Cerebellum (tissue), 4 donors: ENCODE measurements at places on chromosomes 11 and 22. TPM values are rescaled to one million over a fixed set of nuclear protein-coding genes. Genes with fewer than 3 reads are reported as not detected.

TSPAN32 gene
- 0.27 TPM for total RNA-seq

NOX4 gene
- 5.3 TPM for total RNA-seq

DDX17 gene
- total RNA-seq = 967 TPM

FAM89B gene
- total RNA-seq = 24.7 TPM

ABCC8 gene
- total RNA-seq = 29.0 TPM

- DNase-seq = no peak
Observed at GRCh38 chr22:33697640-33698039, 222.6 kb downstream of the LARGE1 start.

DNA sequence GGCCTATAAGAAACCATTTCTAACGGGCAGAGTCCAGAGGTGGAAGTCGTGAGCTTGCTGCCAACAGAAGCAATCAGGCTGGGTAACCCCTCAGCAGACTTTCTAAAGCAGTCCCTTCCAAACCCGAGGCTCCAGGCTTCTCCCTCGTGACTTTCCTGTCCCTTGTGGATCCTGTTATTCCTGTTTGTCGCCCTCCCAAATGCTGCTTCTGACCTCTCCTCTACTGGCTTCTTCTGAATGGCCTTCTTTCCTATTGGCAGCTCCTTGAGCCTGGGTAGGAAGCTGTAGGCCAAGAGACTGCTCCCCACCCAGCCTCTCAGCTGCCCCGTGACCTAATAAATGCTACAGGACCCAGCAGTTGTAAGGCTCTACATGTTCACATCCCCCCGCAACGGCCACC is 35.0 kb downstream of the MAFF start:
- DNase-seq = no peak

- no peak for DNase-seq
Observed at GRCh38 chr11:2743427-2744110, 43.8 kb upstream of the KCNQ1OT1 start.

- no peak for DNase-seq
Observed at GRCh38 chr22:32414191-32414590, 2.1 kb upstream of the RTCB start.

DNA sequence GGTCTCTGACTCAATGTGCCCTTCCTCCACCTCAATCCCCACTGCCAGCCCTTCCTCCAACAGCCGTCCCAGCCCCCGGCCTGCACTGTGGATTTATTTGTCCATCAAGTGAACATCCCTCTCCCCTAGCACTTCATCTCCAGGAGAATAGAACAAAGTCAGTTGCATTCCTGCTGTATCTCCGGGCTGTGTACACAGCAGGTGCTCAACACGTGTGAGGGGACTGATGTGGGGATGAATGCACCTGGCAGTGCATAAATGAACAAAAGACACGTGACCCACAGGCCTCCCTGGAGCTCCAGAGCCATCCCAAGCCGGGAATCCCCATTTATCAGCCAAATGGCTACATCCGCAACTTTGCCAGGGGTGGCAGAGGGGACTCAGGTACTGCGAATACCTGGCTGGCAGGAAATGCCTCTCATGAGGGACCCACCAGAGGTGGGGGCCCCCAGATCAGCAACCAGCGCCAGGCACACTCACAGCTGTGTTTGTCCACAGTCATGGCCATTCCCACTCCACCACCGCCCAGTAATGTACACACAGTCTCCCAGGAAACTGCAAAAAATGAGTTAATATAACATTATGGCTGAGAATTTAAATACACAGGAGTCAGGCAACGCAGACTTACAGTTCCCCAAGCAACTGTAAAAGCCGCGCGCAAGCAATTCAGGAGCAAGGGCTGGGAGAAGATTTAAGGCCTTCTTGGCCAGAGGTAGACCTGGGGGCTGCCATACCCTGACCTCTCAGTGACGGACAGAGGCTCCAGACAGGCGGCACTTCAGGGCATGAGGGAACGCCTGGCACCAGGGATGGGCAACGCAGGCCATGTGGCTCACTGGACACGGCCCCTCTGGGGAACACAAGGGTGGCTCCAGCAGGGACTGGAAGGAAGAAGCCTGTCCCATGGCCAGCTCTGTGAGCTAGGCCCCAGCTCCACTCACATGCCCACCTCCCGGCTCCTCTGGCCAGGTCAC is 50.3 kb upstream of the TCF20 start:
- DNase-seq = no peak

GRCh38 chr11:132895340-132895739 is 637.0 kb downstream of the OPCML start:
- no peak for DNase-seq

DNA sequence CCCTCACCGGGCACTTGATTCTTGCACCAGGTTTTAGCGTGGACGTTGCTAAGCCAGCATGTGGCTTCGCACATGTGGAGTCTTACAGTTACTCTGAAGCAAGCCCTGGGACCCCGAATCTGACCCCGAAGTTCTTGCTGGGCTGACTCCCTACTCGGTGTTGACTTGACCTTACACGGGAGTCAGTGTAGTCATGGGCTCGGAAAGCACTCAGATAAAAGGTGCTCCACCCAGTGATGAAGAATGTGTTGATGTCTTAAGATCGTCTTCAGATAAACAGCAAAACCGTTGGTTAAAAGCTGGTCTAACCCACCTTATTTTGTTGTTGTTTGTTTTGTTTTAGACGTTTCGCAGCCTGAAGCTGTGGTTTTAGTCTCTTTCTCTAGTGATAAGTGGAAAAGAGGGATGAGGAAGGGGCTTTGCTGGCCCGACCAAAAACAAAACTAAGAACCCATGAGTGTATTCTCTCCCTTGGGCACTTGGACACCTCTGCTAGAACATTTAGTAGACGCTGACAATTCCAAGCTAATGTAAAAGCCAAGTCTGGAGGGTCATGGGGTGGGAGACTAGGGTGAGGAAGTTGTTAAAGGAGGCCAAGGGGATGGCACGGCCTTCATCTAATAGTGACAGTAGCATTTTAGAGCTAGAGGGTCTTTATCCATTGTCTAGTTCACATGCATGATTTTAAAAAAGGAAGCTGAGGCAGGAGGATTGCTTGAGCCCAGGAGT is 69.9 kb downstream of the BCR start:
- no peak for DNase-seq

DNA sequence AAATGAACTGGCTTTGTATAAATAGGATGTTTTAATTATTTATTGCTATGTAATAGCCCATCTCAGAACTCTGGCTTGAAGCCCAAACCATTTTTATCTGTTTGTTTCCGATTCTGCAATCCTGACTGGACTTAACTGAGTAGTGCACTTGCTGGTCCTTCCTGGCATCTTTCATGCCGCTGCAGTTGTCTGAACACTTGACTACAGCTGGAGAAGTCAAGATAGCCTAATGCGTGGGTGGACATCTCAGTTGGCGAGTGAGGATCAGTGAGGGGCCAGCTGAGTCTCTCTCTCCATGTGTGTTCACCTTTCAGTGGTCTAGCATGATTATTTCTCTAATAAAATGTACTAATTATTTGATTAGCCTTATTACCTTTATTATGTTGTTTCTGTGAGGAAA is 105.8 kb downstream of the PRMT3 start:
- no peak for DNase-seq

DNA sequence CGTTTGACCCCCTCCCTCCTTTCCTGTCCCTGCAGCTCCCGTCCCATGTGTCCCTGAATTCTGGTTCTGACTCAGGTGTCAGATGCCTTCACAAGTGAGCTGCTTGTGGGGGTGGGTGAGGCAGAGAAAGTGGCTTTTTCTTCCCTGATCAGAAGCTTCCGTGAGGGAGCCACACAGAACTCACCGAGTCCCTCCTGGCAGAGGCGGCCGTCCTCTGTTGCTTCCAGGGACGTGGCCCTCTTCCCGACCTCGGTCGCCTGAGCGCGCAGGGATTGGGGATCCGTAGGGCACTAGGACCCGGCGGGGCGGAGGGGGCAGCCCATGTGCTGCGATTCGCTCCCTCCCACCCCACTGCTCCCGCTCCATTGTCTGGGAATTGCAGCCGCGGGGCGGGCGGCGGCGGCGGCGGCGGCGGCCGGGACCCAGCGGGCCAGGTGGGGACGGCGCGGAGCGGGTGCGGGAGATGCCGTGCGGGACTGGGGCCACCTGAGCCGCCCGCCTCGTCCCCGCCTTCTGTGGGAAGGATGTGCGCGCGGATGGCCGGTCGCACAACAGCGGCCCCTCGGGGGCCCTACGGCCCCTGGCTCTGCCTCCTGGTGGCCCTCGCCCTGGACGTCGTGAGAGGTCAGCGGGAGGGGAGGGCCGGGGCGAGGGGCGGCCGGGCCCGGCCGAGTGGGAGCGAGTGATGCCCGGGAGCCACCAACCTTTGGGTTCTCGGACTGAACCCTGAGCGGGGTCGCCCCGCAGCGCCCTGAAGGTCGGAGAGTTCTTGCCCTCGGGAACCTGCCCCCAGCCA is at the start of gene TMEM132A:
TMEM132A (plus strand) TSS at position 351 of the 796 bp plus-strand sequence; CDS start at position 525, 174 bp downstream.
- DNase-seq = peak; percentile 95

DNA sequence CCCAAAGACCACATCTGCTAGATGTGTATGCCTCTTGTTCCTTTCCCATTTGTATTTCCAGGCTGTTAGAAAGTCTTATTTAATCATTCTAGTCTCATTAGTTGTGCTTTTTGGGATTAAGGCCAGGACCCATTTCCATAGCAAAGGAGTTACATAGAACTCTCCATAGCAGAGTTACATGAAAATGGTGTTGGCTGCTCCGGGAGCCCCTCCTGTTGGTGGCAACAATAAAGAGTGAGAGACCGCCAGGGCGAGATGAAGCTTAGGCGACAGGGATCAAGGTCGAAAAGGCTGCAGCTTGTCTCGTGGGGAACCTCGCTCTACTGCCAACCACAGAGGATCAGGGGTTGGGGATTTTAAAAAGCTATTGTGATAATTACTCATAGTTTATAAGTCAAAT is 58.3 kb downstream of the GRIK4 start:
- DNase-seq = no peak

DNA sequence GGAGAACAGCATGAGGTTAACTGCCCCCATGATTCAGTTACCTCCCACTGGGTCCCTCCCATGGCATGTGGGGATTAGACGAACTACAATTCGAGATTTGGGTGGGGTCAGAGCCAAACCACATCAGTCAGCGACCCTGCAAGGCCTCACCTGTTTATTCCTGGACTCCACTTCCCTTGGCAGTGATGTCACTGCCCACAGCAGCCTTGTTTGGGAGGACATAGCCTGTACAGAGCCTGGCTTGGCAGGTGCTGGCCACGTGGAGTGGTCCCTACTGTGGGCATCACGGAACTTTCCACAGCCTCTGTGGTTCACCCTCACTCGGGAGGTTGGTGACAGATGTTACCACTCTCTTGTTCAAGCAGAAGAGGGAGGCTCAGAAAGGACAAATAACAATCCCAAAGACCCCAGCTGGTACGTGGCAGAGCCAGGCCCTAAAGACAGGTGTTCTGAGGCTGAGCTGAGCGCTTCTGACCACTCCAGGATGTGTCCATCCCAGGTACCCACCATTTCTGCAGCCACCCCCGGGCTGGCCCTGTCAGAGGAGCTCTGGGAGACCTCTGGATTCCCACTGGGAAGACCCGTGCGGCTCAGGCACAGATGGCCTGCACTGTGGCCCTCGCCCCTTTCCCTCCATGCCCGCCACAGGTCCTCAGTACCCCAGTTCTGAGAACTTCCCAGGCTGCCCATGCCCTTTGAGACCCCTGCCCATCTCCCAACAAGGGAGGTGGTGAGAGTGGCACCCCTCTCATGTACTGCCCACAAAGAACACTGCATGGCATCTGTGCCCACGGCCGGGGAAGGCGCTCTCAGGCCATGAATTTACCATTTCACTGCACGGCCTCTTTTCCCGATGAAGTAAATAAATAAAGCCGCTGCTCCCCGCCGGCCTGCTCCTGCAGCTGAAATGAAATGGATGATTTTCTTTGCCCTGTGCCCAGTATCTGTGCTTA is 605.8 kb downstream of the TBC1D22A start:
- DNase-seq = no peak

- DNase-seq = no peak
Observed at GRCh38 chr11:75797116-75797515, 17.9 kb upstream of the UVRAG start.

- no peak for DNase-seq
Observed at GRCh38 chr11:122877732-122878131, 4.8 kb upstream of the JHY start.

- no peak for DNase-seq
Observed at GRCh38 chr22:43895986-43896645, 4.3 kb upstream of the PNPLA5 start.

DNA sequence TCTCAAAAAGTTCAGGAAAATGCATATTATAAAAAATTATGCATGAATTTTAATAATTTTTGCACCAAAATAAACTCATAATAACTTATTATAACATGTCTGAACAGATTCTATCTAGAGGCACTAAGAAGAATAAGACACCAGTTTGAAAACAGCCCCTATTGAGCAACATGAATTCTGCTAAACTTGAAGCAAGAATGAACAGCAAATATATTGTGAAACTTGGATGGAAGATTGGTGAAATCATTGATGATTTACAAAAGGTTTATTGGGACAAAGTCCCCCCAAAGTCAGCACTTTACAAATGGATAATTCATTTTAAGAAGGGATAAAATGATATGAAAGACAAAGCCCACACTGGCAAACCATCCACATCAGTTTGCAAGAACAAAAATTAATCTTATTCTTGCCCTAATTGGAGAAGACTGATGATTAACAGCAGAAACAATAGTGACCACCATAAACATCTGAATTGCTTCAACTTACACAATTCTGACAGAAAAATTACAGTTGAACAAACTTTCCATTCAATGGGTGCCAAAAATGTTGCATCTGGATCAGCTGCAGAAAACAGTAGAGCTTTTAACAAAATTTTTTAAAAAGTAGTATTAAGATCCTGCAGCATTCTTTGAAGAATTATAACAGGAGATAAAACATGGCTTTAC is 257.5 kb upstream of the FAT3 start:
- no peak for DNase-seq

DNA sequence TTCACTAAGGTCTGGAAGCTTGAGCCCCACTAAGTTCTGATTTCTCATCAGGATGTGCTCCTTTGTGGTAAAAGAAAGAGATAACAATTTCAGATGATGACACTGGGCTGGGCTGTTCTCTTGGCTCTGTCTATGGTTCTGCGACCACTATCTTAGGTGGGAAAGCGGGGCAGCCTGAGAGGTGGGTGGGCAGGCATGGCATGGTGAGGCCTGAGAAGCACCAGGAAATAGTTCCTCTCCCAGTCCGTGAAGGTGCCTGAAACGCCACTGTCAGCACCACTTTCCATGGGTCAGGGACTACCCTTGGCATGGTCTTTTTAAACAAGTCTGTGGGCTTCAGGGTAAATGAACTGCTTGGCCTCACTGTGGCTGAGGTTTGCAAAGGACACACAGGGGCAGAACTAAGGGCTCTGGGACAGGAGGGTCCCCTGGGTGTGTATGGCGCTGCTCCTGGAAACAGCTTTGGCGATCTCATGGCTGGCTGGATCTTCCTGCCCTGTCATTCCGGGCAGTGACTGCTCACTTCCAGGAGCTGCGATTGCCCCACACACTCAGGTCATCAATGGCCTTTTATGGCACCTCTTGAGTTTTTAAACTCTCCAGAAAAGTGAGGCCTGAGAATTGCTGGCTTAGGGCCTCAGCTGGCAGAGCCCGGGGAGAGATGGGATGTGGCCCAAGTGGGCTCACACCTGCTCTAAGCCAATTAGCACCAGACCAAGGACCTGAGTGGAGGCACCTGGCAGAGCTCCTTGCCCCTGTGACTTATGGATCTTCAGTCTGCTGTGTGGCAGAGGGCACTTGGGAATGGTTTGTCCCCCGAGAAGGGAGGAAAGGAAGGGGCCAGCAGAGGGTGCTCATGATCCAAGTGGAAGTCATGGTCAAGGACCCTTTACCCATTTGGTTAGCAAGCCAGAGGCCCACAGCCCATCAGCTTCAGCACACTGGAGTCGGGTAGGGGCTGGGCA is 55.6 kb upstream of the LYVE1 start:
- peak; percentile 20 for DNase-seq
